ENCODE measurements at places on chromosomes 7 and 10.

- DNase-seq = no peak
Measured at GRCh38 chr7:55140941-55141278, 122.1 kb downstream of the EGFR start.

GRCh38 chr10:112789248-112789647 lies 160.8 kb upstream of the TCF7L2 start:
- no peak for DNase-seq

DNA sequence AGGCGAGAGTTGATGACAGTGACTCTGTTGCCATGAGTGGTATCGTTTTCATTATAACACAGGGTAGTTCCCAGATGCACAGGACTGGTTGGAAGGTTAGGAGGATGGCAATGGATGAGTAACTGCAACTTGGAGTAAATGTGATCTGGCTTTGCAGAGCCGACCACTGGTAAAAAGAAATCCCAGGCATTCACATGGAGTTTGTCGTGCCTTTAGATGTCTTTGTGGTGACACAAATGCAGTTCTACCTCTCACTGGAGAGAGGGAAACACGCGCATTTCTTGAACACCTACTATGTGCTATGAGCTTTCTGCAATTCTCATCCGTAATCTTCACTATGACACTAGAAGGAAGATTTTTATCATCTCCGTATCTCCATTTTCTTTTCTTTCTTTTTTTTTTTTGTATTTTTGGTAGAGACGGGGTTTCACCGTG lies 1.7 kb upstream of the MNX1 start:
- DNase-seq = no peak

GRCh38 chr10:56805022-56805421 lies 444.0 kb upstream of the ZWINT start:
- DNase-seq = no peak

DNA sequence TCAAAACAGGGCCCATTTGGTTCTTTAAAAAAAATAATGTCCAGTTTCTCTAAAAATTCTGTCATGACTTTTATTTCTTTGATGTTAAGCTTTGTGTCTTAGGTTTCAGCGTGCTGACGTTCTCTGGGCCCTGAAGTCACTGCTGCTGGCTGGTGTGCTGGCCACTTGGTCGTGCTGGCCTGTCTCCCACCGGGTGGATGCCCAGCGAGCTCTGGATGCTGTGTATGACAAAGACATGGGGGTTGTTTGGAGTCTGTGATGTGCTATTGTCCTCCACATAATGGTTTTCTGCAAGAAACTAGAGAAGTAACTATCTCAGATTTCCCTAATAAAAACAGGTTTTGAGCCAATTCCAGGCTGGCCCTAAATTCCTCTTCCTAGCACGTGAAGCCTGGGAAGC lies 9.5 kb upstream of the IDI2 start:
- DNase-seq = no peak

DNA sequence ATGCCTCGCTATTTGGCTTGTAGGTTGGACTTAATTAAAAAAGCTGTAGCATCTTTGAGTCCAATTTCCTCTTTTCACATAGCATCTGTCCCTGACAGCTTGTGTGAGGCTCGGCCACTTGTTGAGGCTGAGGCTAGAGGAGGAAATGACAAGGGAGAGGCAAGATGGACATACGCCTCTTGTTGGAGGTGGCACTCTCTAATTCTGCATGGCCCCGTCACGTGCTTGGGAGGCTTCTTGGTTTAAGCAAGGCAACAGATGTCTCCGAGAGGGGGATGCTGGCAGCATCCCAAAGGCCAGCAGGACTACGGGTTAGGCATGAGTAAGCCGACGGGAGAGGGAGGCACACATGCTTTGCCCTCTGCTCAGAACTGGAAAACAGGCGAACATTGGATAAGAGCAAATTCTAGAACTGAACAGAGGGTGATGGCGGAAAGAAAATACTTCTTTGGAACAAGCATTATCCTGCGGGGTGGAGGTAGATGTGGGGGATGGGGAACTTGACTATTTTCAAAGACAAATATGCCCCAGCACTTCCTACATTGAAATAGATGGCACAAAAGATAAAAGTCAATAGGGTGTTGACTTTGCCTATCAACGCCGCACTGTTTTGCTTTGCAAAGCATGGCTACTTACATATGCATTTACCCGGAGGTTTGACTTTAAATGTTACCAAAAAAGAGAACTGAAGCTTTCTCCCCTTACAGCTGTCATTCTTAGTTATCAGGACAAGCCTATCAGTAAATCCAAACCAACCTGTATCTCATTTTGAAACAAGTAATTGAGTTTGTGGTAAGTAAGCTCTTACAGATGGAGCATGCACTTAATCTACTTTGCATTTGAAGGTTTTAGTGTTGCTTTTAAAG lies 94.8 kb downstream of the CHN2 start:
- no peak for DNase-seq
